Renal cortical epithelial cell (primary cell): ENCODE measurements at places on chromosomes 2 and 18.

DNA sequence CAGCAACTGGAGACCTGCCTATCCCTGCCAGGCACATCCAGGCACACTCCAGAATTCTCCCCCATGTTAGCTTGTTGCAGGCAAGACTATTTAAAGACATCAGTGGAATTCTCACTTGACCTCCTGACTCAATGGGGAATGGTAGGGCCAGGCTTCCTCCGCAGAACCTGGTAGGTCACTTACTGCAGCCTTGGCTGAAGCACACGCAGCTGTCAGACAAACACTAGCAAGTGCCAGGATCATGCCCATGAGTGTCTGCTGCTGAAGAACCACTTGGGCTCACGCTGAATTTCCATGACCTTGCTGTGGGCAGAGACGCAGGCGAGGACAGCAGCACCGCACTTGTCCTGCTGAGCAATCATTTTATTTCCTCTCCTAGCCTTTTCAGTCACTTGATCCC is 3.2 kb downstream of the LRRC30 start:
- no peak for DNase-seq

DNA sequence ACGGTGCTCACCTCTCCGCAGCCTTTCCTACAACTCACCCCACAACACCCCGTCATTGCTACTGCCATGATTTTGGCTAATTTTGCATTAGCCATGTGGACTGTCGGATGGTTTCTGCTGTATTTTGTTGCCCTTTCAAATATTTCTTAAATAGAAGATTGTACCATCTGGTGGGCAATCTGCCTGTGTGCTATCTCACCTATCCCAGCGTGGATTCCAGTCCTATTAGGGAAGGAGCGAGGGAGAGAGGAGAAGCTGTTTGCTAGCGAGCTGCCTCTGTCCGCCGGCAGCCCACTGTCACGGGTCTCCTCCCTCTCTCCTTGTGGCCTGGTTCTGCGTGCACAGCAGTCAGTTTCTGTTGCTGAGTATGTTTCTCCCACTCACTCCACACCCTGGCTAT is 336.2 kb downstream of the TXNL1 start:
- no peak for DNase-seq

- peak; percentile 74 for DNase-seq
Observed at GRCh38 chr2:67867735-67868134, 195.1 kb downstream of the C1D start.

DNA sequence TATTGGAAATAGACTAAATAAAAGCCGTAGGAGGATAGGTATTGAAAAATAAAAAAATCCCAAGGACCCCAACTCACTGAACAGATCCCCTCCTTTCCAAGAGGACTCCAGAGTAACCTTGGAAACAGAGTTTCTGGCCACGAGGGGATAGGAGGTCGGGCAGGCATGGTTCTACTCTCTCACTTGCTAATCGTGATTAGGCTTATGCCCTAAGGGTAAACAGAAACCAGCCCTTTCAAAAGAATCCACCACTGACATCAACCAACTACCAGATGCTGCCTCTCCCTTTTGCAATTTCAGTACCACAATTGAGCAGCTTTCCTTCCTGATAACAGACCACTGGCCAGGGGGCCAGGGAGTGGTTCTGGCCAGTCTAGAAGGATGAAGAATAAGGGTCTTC is 477.8 kb downstream of the EIPR1 start:
- DNase-seq = no peak

GRCh38 chr2:67208887-67209500 is 188.1 kb upstream of the ETAA1 start:
- DNase-seq = no peak

- peak; percentile 40 for DNase-seq
Observed at GRCh38 chr18:51211552-51211951, 14.1 kb upstream of the MEX3C start.

GRCh38 chr2:44372246-44372645 is 10.5 kb downstream of the CAMKMT start:
- no peak for DNase-seq

GRCh38 chr2:197558393-197558792 is 42.5 kb downstream of the MOB4 start:
- no peak for DNase-seq

DNA sequence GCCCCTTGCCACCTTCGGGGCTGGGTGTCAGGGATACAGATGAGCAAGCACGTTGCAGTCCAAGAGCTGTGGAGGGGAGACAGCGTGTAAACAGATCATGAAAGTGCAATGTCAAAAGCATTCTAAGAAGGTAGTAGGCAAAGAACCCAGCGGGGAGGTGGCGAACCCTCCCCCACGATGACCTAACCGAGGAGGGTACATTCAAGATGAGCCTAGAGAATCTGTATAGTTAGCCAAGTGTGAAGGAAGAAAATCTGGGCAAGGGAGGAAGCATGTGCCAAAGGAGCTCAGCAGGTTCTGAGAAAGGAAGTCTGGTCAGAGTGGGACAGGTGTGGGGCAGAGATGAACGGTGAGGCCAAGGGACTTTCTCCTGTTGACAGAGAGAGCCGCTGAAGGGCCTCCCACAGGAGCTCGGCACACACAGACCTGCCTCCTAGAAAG is 106.9 kb downstream of the SP3 start:
- DNase-seq = peak; percentile 51

DNA sequence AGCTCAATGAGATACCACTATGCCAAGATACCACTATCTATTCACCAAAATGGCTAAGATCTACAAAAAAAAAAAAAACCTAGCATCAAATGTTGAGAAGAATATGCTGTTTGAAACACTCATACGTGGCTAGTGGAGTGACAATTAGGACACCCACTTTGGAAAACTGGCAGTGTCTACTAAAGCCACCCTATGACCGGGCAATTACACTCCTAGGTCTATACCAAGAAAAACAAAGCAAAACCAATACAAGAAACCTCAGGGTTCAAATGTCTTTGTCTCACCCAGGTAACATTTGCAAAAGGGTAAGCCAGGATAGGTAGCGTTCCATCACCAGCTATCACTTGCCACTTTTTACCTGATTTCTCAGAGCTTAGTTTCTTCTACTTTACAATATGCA is 123.6 kb upstream of the CAB39 start:
- no peak for DNase-seq

DNA sequence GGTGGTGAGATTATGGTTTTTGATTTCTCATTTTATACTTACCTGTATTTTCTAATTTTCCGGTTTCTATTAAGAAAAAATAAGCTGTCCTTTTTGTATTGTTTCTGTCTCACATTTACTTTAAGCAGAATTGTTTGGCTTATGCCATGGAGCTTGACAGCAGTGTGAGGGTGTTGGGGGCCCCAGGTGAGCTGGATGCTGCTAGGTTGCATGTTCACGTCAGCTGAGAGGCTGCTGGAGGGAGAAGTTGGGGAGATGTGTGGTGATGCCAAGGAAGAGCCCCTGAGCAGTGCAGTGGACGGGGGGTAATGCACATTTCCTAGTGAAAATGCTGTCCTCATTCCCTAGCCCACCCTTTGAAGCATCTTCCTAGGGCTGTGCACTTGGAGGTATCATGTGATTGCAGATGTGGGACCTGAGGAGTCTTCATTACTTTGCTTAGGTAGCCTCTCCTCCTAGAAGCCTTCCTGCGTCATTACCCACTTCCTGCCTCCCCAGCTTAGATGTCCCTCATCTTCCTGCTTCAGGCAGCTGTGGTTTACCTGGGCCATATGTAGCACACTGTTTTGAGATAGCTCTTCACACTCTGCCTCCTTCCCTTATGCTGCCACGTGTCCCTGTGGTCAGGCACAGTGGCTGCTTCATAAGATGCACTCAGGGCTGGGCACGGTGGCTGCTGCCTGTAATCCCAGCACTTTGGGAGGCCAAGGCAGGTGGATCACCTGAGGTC is 16.2 kb downstream of the ATG16L1 start:
- no peak for DNase-seq

DNA sequence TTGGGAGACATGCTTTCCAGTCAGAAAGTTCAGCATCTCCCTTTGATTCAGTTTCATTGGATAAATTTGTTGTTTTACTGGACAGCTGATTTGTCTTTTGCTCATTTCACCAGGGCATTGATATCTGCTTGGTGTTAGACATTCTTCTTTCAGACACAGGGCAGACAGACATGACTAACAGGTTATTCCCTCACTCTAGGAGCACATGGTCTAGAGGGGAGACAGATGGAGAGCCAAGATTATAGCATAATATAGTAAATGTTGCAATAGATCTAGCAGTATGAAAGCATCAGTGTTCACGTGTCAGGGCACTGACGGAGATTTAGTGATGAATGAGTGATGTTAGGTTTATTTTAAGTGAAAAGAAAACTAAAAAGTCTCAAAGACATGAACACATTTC is 187.0 kb upstream of the CYRIA start:
- no peak for DNase-seq

GRCh38 chr18:44870631-44871502 is 190.2 kb downstream of the SETBP1 start:
- DNase-seq = no peak

- no peak for DNase-seq
Observed at GRCh38 chr2:95007822-95008221, 17.7 kb upstream of the MAL start.

GRCh38 chr2:172555272-172555521 is 693 bp upstream of the PDK1 start:
- DNase-seq = no peak

GRCh38 chr2:142914507-142915313 is 37.2 kb downstream of the KYNU start:
- peak; percentile 61 for DNase-seq

DNA sequence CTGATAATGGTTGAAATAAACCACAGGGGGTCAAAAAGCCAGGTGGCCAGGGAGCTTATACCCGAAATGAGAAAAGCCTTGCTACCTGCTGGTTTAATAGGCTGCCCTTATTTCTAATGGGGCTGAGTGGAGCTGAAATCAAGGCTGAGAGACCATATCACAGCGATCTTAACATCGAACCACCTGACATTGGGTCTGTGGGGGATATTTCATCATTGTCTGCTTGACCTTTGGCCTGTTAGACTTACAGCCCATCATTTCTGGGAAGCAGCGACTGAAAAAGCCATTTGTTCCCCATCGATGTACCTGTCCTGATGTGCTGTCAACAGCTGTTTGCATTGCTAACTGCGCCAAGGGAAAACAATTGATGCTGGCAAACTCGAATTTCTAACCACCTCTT is 199.7 kb upstream of the SLC14A2 start:
- DNase-seq = no peak

DNA sequence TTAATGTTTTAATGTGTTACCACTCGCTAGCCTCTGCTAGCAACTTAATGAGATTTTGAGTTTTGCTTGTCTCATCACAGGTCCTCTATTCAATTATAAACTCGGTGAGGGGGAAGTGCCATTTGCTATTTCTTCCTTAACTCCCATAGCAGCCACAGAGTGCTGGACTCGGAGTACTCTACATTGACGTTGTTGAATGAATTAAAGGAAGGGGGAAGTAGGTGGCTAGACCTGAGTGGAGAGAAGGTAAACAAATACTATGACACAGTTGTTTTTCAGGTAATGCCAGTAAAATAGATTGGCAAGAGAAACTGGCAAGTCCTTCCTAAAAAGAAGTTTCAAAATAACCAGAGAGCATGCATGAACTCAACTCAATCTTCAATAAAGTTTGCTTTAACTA is 339.3 kb downstream of the HRH4 start:
- DNase-seq = no peak

DNA sequence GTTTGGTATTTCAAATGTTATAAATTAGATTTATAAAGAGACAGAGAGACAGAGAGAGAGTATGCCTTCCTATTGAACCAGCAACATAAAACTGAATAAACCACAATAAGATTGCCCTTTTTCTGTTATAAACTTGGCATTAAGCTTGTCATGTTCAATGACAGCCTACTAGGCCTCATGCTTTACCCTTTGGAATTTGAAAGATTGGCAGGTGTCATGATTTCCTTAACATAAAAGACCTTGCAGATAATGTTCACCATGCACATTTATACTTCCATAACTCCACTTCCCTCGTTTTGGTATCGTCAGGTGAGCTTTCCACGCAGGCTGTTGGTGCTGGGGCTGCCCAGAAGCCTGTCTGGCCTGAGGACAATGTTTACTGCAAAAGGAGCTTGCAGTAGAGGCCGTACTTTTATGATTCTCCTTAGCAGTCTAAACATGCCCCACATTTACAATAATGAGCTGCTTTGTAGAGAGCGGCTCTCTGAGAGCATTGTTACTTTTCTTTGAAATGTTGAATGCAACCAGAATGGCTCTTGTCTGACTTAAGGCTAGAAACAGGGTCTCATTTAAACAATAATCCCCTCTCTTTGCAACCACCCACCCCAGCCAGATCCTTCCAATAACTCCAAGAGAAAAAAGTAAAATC is 379.1 kb upstream of the ATP5MC3 start:
- no peak for DNase-seq

GRCh38 chr18:42620657-42621056 is 494.8 kb downstream of the RIT2 start:
- no peak for DNase-seq

DNA sequence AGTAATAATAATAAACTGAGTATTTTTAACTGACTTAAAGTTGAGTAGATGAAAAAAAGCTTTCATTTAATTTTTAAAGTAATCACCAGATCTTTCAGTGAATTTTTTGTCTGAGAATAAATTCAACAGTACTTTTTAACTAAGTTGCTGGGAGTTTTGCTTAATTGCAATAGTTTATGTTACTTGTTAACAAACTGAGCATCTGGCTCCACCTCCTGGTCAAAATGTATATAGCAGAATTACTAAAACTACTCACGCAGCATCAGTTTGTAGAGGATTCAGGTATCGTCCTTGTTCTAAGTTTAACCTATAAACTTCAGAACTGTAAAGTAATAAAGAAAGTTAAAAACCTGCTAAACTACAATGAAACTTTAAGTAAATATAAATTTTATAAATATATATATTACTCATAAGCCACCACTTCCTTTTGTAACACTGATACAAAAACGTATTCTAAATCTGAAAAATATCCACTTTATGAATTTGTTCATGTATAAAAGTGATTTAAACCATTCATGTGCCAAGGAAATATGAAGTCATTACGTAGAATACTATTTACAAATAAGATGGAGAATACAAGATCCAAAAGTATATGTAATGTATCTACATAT is 21.3 kb downstream of the NOL10 start:
- peak; percentile 71 for DNase-seq

GRCh38 chr18:12314591-12315305 is 6.7 kb downstream of the TUBB6 start:
- no peak for DNase-seq

- peak; percentile 13 for DNase-seq
Observed at GRCh38 chr2:191544461-191545062, 133.4 kb upstream of the NABP1 start.

- DNase-seq = no peak
Observed at GRCh38 chr2:121064186-121064585, 220.8 kb downstream of the TFCP2L1 start.
